ENCODE measurements at places on chromosomes 13 and 19.

DNA sequence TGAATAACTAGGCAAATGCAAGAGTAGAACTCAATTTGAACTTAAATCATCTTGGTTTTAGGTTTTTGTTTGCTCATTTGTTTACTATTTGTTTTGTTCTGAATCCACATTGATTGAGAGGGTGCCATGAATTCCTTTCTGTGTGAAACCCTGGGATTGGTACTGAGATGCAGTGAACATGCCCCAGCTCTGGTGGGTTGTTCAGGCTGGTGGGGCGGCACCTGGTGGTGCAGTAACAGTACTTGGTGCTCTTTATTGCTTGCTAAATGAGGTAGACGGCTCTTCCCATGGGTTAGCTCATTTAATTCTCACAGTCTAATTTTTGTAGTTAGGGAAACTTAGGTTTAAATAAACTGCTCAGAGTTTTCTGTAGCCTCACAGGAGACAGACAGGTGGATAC, 48.4 kb downstream of the WASF3 start:
- DNase-seq, result no peak

- DNase-seq, result peak; percentile 59
Measured at GRCh38 chr19:49469828-49470614, 4.0 kb upstream of the FLT3LG start.

- DNase-seq, result peak; percentile 55
Measured at GRCh38 chr19:45779231-45780145, 2.8 kb downstream of the DMPK start.

GRCh38 chr19:14370169-14370939, 10.9 kb upstream of the ADGRE5 start:
- no peak for DNase-seq

DNA sequence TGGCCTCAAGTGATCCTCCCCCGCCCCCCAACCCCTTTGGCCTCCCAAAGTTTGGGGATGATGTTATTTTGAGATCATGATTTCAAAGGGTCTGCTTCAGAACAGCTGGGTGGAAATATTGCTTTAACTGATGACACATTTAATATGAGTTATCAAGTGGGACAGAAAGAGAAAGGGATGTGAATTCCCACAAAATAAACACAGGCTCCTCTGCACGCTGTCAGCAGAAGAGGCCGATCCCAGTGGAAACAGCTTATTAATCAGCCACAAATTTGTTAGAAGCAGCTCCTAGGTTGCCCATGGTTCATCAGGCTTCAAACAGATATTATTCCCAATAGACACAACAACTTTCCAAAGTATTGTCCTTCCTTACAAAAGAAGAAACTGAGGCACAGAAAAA, 4.7 kb downstream of the DCLK1 start:
- DNase-seq, result no peak

DNA sequence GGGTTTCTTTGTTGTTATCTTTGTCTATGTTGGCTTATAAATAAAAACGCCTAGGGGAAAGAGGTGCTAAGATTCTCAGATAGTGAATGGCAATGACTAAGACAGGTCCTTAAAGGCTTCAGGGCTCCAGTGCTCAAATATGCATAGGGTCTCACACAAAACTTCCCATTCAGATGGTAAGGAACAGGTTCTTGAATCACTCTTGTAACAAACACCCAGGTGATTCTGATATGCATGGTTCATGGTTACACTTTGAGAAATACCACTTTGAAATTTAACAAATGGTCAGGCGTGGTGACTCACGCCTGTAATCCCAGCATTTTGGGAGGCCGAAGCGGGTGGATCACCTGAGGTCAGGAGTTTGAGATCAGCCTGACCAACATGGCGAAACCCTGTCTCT, 17.1 kb downstream of the NUDT15 start:
- DNase-seq, result no peak

GRCh38 chr13:51373451-51373850, 34.0 kb downstream of the SERPINE3 start:
- DNase-seq, result no peak

DNA sequence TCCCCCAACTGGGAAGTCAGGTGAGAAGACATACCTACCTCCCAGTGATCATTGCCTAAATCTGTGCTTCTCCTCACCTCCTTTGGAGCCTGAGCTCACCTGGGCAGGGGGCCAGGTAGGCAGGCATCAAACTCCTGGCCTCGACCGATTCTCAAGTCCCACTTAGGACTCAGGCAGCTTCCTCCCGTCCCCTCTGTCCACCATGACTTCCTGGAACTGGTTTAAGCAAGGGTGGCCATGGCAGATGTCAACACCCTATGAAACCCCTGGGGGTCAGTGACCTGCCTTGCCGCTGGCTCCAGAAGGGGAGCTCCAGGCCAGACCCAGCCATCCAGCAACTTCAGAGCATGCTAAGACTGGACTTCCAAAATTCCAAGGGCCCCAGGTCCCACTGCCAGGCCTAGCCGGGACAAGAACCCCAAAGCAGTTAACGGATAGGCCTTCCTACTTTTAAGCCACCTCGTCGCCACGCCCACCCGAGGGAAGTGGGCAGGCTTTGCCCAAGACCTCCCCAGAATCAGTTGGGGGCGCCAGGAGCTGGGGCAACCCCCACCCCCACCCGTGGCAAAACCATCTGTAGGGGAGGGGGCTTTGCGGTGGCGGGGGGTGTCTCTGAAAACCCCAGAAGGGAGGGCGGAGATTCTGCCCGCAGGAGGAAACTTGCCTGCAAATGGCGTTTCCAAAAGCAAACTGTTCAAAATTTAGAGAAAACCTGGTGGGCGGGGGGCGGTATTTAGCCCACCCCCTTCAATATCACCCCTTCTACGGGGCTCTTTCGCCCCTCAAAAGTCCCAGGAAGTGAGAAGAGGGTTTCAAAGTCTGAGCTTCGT, 657 bp downstream of the PLIN3 start:
- DNase-seq, result peak; percentile 12

DNA sequence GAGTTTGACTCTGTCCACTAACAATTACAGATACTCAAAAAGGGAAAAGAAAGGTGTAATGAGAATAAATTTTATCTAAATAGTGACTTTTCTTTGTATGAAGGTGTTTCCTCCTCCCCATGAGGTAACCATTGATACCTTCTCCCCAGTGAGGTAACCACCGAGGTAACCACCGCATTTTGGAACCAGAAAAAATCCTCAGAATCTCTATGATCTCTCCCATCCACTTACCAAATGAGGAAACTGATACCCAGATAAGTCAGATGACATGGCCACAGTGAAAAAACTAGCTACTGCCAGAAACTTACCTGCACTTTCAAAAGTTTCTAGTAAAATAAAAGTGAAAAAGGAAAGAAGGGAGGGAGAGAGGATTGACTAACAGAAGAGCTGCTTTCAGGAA, 124.0 kb upstream of the FNDC3A start:
- DNase-seq, result no peak

GRCh38 chr19:11722414-11722813, 16.3 kb downstream of the ZNF823 start:
- DNase-seq, result no peak

DNA sequence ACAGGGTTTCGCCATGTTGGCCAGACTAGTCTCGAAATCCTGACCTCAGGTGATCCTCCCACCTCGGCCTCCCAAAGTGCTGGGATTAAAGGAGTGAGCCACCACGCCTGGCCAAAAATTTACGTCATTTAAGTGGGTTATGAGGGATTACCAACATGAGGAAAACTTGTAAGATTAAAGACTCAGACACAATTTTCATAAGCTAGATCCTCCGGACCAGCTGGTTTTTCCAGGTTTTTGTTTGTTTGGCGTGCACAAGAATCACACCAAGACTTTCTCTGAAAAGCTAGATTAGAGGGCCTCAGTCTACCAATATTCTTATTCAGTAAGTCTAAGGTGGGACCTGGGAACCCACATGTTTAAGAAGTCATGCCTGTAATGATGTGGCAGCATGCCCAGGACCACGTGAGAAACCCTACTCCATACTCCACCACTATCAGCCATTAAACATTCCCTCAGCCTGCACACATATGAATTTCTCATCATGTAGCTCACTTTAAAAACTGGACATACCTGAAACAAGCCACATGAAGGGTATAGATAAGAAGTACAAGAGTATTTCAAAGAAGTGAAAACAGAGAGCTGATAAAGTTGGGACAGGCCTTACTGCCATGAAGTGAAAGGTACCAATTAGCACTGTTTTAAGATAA, 25.7 kb downstream of the DIAPH3 start:
- no peak for DNase-seq

DNA sequence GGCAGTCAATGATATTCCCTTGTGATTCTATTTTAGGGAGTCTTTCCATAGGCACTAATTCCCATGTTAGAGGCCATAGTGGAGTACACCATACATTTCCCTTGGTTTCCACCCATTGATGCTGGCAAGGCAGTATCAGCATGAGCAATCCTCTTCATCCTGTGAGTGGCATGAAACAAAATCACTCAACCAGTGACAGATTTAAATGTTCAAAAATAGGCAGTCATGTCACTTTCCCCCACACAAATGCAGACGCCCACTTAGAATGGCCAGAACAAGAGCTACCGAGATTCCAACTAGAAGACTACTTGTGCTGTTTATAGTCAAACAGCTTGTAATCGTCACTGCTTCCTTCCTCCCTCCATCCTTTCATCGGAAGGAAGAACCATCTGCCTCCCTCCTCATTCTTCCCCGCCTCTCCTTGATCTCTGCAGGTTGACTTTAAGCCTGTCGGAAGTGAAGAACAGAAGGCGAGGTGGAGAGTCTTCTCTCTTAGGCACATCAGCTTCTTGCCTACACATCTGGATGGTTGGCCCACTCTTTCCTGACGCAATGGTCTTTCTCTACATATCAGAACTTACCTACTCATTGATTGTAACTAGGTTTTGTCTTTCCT, 22.6 kb downstream of the RASL11A start:
- no peak for DNase-seq

DNA sequence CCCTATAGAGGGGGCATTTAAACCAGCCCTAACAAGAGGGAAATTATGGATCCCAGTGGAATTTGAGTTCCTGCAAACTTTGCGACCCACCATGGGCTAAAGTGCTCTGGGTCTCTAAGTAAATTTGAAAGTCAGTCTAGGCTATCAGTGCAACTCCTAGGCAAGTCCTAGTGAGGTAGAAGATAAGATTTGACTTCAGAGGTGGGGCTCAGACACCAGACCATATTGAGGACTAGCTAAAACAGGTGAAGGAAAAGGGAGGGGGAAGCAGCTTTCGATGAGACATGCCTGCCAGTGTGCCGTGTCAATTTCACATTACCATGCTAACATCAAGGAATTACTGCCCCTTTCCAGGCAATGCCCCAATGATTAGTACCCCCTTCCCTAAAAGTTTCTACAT, 38.4 kb downstream of the CD320 start:
- DNase-seq, result no peak

GRCh38 chr19:7489609-7490044, 792 bp upstream of the PEX11G start:
- no peak for DNase-seq

DNA sequence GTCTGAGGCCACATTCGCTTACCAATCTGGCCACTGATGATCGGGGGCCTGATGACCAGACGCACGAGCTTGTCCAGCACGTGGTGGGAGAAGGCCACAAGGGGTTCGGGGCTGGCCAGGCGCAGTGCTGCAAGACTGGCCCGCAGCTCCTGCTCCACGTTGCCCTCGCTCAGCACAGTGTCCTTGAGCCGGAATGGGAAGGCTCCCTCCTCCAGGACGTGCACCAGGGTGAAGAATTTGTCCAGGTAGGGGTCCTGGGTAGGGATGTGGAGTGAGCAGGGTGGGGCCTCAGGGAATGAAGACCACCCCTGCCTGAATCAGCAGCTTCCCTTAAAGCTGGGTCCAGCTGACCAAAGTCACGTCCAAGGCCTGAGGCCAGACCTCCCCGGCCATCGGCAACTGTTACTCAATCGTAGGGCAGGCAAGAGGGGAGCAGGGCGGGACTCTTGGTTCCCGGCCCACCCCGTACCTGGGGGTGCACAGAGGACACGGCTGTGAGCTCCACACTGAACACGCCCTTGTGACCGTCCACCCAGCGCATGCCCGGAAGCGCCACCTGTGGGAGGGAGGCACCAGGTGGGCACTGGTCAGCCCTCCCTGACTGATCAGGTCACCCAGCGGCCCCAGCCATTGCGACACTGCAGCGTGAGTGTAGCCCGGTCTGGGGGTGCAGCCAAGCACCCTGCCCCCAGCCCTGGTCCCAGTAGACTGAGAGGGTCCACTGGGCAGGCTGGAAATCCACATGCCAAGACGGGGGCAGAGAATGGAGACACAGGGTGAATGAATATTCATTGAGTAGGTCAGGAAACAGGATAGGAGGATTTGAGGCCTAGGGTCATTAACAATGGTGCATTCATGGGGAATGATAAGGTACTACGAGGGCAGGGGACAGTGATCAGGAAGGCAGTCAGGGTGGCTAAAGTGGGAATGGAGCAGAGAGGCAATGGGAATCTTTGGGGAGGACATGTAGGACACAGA, 2.8 kb upstream of the ANGPTL8 start:
- no peak for DNase-seq
